ENCODE measurements at places on chromosomes 5 and 9.

DNA sequence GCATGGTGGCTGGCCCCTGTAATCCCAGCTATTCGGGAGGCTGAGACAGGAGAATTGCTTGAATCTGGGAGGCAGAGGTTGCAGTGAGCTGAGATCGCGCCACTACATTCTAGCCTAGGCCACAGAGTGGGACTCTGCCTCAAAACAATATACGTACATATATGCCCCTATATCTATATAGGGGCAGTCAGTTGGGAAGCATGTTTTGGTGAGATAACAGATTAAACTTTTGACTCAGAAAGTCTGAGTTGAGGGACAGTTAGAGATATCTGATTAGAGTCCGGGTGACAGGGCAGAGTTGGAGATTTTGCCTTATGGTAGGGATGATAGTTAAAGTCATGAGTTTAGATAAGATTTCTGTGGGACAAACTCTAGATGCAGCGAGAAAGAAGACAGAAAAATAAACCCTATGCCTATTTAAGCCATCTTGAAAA lies 71.8 kb upstream of the ALDH1A1 start:
- no peak for DNase-seq

DNA sequence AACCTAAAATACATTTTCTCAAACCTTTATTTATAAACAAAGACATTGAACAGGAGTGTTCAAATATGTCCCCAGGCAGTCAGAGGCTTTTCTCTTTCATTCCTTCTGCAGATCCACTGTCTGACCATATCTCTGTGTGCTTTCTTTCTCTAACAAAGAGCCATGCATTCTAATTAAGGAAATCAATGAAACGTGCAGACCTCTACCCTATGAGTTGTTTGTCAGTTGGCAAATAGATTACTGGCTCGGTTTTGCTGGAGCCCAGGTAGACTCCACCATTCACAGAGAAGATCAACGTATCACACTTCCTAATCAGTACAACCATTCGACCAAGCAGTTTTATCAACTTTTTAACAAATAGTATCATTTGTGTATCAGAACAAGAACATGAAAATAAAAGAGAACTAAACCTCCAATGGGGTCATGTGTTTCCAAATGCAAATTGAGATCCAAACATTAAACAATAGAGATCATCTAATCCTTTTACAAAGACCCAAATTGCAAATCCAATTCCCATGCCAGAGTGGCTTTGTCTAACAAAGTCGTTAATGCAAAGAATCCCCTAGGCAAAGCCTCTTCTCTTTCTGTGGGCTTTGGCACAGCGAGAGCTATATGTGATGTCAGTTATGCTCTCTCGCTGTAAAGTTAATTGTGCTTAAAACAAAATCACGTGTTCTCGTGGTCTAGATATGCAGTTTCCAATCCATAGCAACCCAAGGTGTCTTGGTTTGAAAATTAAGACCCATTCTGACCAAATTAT lies 16.8 kb downstream of the KLF4 start:
- DNase-seq: no peak

- DNase-seq: no peak
Measured at GRCh38 chr5:154523709-154524108, 45.7 kb upstream of the HAND1 start.

- DNase-seq: no peak
Measured at GRCh38 chr5:51958473-51958872, 575.2 kb downstream of the ISL1 start.

DNA sequence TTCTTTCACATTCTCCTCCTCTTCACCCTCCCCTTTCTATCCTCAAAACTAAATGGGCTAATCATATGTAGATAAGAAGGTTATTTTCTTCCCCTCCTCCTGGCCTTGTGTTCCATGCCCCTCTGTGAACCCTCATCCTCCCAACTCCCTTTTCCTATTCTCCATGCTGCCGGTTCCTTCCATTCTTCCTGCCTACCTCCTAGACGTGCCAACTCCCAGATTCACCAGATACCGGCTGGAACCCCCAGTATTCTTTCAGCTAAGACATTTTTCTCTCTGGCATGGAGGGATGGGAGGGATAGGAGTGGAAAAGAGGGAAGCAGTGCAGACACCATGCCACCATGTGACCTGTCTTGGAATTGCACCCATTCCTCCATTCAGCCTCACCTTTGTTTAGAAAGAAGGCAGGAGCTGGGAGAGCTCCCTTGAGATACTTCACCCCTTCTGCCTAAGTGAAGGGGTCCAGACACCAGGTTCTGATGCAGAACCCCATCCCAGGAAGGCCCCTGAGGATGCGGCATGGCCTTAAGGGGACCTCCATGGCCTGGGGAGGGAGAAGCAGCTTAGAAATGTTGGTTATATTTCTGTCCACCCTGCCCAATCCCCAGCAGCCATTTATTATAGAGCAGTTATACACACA lies 4.8 kb downstream of the DNAJB5 start:
- DNase-seq: no peak

DNA sequence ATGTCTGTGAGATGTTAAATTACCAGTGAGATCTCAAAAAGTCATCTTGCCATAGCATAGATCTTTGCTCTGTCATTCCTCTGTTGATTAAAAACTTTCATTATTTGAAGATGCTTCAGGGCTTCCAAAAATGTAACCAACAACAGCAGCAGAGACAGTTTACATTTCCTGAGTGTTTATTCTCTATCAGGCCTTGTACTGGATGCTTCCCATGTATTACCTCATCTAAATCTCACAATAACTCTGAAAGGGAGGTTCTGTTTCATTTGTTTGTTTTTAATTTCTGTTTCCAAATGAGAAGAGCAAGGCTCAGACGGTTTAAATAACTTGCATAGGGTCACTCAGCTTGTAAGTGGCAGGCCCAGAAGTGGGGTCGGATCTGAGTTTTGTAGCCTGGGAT lies 45.2 kb downstream of the MRRF start:
- DNase-seq: no peak

DNA sequence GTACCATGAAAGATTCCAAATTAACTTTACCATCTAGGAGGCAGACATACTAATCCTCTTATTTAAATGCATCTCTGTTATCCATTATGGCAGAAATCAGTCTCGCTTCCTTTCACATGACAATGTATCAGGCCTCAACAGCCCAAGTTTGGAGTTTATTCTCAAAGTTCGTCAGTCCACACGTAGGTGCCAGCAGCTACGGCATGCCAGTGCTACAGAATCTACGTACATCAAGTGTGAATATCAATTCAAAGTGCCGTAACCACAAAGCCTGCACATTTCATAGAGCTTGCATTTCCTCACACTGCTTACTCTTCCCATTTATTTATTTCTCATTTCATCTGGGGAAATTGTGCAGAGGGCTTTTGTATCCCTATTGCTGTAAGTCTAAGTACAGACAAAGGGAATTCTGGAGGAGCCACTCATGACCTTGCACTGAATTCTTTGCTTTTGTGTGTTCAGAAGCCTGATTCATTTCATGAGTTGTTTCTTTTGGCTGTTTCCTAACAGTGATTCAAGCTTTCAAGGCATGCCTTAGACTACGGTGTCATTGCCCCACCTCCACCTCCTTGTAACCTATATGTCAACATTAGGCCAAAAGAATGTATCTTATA lies 10.0 kb downstream of the ENC1 start:
- no peak for DNase-seq

- DNase-seq: no peak
Measured at GRCh38 chr5:160685695-160686094, 166.3 kb downstream of the ATP10B start.

- no peak for DNase-seq
Measured at GRCh38 chr5:145536133-145536532, 299.0 kb downstream of the PRELID2 start.

GRCh38 chr9:72552356-72552755 lies 30.9 kb downstream of the TMC1 start:
- DNase-seq: no peak

DNA sequence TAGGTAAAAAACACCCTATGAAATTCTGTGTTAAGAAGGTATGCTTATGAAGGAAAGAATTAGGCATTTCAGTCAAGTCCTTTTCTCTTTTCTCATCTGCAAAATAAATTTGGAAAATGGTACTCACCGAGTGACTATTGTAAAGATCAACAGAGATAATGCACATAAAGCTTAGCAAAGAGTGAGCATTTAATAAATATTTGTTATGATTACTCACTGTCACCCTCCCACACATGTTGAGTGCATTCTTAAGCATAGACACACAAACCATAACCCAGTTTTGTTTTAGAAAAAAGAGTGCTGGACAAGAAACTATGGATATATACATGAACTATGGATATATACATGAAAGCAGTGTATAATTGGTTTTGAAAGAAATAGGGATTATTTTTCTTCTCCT lies 54.7 kb upstream of the PRLR start:
- no peak for DNase-seq

DNA sequence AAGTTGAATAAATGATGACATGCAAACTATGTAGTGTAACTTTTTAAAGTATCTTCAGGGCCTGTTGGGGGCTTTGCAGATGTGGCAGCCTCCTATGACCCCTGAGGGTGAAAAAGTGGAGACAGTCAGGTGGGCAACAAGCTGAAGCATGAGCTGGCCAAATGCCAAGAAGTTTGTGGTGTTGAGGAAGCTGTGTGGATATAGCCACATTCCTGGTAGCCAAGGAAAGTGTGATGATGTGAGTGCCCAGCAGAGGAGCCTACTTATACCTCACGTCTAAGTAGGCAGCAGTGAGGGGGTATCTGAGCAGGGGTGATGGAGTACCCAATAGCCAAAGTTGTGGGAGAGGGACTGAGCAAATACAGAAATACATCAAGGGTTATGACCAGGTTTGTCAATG lies 621.2 kb upstream of the CDH6 start:
- no peak for DNase-seq

DNA sequence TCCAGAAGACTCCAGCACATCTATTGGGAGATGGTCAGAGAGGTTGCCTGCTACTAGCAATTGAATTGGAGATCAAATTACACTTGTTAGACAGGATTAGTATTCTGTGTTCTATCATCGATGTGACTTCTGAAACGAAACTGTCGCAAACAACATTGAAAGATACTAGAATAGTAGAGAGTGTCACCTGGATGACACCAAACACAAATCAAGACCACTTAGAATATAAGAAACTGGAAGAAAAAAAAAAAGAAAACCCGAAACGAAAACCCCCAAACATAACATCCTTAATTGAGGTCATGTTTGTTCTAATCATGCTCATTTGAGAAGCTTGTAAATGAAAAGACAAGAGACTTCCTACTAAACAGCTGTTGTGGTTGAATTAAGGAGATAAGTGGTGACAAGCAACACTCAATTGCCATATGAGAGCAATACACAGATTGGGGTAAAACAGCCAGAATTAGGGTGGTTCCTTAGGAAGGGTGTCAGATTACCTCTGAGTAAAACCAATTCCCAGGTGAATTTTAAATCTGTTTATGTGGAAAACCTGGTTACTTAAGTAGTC lies 97.6 kb downstream of the BASP1 start:
- DNase-seq: no peak

GRCh38 chr5:89213573-89213972 lies 330.6 kb upstream of the MEF2C start:
- no peak for DNase-seq

GRCh38 chr5:1040571-1040970 lies 32.0 kb downstream of the NKD2 start:
- no peak for DNase-seq

GRCh38 chr5:160702934-160703333 lies 149.1 kb downstream of the ATP10B start:
- DNase-seq: no peak

DNA sequence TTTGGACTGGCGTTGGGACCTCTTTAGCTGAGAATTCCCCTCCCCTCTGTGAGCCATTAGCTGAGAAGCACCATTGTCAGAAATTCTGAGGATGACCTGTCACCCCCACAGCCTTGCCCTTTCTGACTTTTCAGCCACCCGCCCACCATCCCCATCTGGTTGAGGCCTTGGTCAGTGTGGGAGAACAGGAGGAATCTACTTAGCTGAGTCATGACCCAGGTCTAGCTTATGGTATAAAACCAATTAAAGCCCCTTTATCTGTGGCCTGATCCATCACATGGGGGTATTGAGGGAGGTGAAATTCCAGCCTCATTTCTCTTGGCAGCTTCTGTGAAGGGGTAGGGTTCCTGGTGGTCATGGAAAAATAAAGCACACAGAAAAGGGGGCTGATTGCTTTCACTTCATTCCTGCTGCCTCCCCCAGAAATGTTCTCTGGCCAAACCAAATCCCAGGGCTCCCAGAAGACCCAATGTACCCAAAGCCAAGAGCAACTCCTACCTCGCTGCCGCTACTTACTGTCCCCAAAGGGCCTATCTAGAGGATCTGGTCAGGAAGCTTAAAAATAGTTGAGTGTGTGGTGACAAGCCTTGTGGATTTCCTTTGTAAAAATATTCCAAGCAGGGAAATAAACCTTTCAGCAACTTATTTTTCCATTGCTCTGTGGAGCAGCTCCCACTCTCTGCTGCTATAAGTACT lies 174.8 kb upstream of the TNC start:
- DNase-seq: no peak

DNA sequence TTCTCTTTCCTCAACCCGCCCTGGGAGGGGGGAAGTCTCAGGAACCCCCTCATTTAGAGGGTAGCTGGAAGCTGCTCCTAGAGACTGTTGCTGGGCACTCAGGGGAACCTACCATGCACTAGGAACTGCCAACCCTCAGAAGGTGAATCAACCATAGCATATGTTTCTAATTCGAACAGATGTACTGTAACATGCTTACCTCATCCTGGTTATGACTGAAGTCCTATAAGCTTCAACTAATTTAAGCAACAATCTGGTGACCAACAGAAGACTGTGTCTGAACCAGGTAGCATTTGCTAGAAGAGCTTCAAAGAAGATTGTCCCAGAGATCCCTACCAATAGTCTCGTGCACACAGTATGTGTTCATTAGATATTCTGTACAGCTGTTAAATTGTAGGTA lies 5.7 kb upstream of the PRDM6 start:
- DNase-seq: no peak

- DNase-seq: no peak
Measured at GRCh38 chr5:24073107-24073506, 565.7 kb downstream of the PRDM9 start.

DNA sequence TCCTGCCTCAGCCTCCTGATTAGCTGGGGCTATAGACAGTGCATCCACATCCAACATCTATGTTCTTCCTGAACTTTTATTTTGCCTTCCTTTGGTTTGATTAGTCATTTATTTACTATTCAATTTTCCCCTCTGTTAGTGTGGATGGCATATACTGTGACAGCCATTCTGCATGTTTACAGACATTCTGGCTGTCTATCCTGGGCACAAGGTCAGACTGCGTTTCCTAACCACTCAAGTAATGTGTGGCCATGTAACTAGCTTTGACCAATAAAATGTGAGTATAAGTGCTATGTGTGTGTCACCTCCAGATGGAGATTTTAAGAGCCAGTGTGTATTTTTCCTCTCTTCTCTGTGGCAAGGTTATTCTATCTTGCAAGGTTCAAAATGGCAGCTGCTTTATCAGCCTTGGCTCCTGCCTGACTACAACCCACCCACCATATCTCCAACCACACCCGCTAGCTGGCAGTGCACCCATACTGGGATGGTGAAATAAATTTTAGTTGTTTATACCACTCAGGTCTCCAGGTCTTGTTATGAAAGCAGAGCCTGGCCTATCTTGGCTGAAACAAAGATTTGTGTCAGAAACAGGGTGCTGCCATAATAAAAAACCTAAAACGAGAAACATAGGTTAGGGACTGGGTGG lies 32.2 kb downstream of the PDE6A start:
- DNase-seq: no peak

GRCh38 chr5:115263078-115263380 lies 352 bp upstream of the PGGT1B start:
- DNase-seq: no peak

All from activated CD8-positive, alpha-beta memory T cell treated with anti-CD3 and anti-CD28 coated beads for 24 hours (primary cell).